NAMALWA (cell line): ENCODE measurements at places on chromosomes 4 and X.
A peak's percentile ranks its signal among the peaks of the same experiment; 100 is the strongest.

GRCh38 chrX:29478336-29479069, 736.9 kb upstream of the MAGEB2 start:
- DNase-seq, result peak; percentile 53

DNA sequence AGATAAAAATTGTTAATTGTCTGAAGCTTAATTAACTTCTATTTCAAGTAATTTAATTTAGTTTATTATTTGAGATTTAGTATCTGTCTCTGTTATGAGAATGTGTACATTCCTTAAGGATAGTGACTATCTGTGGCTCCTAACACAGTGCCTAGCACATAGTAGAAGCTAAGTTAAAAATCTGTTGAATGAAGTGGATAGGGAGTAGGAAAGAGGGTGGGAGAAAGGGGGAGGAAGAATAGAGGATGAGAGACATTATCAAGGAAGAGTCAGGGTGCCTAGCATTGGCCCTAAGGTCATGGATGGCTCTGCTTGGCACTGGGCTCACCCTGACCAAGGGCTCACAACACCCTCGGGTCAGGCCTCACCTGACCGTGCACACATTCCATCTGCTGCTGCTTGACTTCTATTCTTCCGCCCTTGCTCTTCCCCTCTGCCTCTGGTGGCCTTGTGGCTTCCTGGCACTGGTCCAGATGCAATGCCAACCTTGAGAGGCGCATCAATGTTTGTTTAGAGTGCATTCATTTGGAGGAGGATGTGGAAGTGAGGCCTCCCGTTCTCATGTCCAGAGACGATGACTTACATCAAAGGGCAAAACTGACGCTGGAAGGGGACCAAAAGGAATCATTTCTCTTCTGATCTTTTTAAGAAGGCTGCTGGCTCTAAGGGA, 42.3 kb downstream of the TRIM2 start:
- DNase-seq, result no peak

- peak; percentile 39 for DNase-seq
Measured at GRCh38 chrX:77788050-77788449, 2.0 kb upstream of the ATRX start.

DNA sequence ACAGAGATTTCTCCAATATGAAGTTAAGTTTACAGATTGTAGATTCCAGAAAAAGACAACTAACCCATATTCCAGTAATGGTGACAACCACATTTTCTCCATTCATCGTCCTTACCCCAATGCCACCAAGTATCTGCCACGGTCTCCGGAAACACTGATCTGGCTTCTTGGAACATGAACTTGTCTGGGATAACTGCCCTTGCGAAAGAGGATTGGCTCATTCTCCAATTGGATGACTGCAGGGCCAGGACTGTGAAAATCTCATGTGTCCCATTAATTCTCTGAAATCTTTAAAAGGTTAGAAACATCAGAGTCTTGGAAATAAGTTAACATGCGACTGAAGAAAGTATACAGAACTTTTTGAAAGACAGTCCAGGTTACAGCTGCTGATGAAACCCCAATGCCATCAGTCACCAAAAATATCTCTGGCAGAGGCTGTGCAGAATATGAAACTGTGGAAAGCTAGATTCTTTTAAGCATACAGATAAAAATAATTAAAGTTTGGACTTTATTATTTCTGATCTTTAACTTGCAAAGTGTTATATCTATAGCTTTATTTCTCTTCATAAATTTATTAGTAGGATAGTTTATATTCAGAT, 496.9 kb downstream of the PPARGC1A start:
- DNase-seq, result no peak

DNA sequence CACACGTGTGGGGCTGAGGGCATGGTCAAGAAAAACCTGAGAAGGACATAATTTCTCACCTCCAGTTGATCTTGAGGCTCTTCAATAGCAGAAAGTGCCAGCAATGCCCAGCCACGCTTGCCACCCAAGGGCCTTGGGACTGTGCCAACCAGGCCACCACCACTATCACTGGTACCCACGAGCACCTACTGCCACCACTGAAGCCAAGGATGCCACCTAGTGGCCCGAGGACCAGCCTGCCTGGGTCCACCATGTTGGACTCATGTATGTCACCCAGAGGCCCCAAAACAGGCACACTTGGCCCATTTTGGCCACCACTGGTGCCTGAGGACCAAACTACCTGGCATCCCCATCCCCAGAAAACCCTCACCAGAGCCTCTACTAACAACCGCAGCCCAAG, 191.8 kb downstream of the ADAM29 start:
- DNase-seq, result peak; percentile 8

- no peak for DNase-seq
Measured at GRCh38 chr4:89142691-89143669, 31.6 kb downstream of the TIGD2 start.

GRCh38 chrX:105701310-105702052, 120.9 kb upstream of the NRK start:
- no peak for DNase-seq

GRCh38 chr4:5237086-5237660, 185.9 kb downstream of the STK32B start:
- no peak for DNase-seq

DNA sequence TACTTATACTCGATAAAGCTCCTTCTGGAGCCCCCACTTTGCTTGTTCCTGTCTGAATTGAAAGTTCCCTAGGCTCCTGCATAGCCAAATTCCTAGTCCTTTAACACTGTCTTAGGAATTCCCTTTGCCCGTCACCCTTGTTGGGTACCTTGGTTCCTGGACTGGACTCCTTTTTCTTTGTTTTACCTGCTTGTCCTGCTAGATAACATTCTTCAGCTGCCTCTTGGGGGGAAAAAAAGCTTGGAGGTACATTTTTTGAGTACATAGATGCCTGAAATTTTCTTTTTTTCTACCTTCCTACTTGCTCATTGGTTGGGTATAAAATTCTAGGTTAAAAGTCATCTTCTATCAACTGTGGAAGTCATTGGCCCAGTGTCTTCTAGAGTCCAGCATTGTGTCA, 154.8 kb upstream of the RAPGEF2 start:
- no peak for DNase-seq
